AG10803 (cell line): ENCODE measurements at places on chromosomes 2 and 18.
A peak's percentile ranks its signal among the peaks of the same experiment; 100 is the strongest.

DNA sequence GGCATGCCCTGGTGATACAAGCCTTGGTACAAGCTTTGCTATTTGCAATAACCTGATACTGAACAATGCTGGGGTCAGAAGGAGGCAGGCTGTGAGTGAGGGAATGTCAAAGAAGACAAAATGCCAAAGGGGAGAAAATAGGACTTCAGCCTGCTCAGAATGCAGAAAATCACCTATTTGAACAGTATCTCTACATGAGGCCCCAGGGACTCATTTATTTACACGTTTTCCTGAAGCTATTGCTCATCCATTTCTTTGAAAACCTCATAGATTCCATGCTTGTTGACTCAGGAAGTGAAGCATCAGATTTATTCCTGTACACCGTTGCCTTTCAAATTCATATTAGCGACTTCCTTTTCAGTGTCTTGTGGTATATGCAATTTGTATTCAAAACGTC lies 69.4 kb upstream of the CBLN2 start:
- no peak for DNase-seq

- DNase-seq, result no peak
Measured at GRCh38 chr2:26455670-26456439, 22.1 kb downstream of the OTOF start.

DNA sequence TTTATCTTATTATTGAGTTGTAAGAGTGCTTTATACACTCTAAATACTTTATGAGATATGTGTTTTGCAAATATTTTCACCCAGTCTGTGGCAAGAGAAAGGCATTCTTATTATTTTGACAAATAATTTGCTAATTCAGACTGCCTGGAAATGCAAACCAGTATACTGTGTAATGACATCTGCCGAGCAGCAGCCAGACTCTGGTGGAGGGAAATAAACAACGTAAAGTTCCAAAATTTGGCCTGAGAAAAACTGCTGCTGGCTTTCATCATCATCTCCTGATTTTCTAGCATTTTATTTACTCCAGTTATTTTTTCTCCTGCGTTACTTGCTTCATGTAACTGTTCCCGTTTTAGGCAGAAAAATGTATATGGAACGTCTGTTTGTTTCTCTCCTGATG lies 161.6 kb downstream of the RNF152 start:
- peak; percentile 89 for DNase-seq

DNA sequence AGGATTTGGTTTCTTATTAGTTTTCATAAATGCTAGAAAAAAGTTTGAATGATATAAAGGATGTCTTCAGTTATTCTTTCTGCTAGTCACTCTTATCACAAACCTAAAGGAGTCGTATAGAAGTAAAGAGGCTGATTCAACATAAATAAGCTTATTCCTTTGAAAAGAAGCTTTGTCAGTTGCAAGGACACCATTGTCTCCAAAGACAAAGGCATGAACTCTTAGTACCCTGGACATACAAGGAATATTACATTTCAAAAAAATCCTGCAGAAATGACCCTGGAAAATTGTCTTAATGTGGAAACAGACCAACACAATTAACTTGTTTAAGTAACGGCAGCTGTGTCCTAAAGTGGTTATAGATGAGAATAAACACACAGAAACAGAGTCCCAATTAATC lies 528.0 kb downstream of the CPS1 start:
- DNase-seq, result no peak

DNA sequence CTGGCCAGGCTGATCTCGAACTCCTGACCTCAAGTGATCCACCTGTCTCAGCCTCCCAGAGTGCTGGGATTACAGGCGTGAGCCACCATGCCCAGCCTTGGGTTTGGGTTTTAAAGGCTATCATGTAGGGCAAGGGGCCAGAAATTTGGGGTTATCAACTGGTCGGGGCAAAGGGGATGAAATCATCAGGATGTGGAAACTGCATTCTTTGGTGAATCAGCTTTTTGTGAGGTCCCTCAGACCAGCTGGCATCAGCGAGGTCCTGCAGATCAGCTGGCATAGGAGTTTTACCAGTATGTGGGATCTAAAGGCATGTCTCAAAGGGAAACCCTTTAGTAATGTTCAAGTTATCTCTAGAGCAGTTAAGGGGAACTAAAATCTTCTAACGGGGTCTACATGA lies 6.4 kb upstream of the GEMIN6 start:
- peak; percentile 62 for DNase-seq

GRCh38 chr2:25576596-25576995 lies 96.8 kb downstream of the DTNB start:
- DNase-seq, result no peak

DNA sequence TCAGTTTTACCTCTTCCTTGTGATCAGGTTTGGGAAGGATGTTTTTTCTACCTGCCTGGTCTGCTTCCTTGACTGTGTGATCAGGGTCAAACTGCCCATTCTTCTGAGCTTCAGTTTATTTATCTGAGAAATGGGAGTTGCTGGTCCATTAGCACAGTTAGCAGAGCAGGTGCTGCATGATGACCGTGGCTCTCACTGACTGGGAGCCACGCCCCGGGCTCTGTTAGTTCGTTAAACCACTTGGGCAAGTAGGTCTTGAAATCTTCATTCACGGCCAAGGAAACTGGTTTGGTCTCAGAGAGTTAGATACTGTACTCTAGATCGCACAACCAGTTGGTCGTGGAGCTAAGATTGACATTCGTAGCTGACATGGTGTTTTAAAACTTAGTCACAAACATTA lies 41.7 kb downstream of the INPP5D start:
- DNase-seq, result no peak

DNA sequence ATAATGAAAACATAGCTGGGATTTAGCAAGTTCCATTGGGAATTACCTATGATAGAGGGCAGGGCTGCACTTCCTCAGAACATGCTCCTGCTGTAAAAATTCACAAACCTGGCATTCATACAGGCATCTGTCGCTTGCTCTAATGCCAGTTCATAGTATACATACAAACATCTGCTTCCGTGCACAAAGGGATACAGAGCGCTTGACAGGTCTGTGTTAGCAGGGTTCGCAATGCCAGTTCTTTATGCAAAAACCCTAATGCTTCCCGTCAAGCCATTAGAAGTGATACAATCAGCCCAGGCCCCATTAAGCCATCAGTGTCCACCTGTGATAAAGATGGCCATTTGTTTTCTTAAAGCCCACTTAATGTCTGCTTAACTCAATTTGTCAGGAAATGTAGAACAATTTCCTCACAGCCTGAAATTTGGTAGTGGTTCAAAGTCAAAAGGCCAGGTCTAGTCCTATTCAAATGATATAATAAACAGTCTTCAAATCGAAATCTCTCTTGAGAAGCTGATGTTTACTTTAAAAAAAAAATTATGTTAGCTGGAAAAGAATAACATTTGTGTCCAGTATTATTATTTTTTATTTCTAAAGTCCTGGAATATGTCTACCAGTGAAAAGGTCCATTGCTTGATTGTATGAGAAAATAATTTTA lies 556.3 kb downstream of the ARHGAP15 start:
- DNase-seq, result no peak

- DNase-seq, result peak; percentile 75
Measured at GRCh38 chr2:206217743-206218142, 56.7 kb upstream of the ZDBF2 start.

DNA sequence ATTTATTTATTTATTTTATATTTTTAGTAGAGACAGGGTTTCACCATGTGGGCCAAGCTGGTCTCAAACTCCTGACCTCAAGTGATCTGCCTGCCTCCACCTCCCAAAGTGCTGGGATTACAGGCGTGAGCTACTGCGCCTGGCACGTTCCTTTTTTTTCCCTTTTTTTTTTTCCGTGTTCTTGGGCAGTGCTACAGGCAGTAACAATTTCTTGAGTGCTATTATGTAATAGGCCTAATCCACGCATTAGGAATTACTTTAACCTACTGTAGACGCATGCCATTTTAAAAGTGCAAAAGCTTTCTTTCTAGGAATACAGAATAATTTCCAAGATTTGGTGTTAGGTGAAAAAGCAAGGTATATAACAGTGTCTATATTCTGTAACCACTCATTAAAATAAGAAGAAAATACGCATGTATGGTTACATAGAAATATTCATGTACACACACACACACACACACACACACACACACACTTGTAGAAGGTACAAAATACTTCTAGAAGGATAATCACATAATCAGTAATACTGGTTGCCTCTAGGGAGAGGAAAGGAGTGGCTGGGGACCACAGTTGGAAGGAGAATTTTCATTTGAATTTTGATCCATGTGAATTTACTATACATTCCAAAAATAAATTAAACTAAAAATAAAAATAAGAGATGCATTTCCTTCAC lies 92.3 kb downstream of the METTL8 start:
- DNase-seq, result no peak

DNA sequence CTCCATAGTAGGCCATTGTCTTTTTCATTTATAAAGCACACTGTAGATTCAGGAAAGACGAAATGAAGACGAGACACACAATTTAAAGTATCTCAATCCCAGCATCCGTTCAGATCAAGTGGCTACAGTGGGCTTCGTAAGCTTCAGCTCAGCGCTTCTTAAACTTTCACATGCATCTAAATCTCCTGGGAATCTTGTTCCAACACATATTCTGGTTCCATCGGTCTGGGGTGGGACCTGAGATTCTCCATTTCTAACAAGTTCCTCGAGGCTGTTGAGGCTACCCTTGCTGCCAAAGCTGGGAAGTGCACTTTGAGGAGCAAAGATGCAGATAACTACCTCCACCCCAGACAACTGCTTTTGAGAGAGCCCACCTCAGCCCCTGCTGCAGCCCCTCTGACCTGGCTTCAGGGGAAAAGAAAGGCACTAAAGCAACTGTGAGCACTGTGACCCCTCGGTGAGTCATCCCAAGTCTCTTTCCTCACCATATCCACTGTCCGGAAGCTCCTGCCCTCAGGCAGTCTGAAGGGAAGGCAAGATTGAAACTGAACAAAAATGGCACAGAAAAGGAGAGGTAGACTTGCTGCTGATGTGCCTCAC lies 201.1 kb upstream of the FBXO11 start:
- DNase-seq, result peak; percentile 66

GRCh38 chr2:160221391-160222276 lies 21.6 kb upstream of the ITGB6 start:
- DNase-seq, result peak; percentile 91

DNA sequence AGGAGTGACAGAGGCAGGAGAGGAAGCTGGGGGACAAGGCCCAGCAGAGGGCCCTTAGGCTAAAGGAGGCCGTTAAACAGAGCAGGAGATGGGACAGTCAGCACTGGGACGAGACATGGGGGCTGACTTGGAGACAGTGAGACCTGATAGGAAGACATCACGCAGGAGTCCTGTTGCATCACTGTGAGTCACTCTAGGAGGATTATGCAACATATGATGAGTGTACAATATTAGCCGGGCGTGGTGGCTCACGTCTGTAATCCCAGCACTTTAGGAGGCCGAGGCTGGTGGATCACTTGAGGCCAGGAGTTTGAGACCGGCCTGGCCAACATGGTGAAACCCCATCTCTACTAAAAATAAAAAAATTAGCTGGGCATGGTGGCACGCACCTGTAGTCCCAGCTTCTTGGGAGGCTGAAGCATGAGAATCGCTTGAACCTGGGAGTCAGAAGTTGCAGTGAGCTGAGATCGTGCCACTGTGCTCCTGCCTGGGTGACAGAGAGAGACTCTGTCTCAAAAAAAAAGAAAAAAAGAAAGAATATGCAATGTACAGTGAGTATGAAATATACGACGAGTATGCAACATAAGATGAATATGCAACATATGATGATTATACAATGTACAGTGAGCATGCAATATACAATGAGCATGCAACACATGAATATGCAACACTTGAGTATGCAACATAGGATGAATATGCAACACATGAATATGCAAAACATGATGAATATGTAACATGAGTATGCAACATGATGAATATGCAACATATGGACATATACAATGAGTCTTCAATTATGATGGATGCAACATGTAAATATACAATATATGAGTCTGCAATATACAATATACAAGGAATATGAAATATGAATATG lies 83.3 kb upstream of the ID2 start:
- DNase-seq, result peak; percentile 91

DNA sequence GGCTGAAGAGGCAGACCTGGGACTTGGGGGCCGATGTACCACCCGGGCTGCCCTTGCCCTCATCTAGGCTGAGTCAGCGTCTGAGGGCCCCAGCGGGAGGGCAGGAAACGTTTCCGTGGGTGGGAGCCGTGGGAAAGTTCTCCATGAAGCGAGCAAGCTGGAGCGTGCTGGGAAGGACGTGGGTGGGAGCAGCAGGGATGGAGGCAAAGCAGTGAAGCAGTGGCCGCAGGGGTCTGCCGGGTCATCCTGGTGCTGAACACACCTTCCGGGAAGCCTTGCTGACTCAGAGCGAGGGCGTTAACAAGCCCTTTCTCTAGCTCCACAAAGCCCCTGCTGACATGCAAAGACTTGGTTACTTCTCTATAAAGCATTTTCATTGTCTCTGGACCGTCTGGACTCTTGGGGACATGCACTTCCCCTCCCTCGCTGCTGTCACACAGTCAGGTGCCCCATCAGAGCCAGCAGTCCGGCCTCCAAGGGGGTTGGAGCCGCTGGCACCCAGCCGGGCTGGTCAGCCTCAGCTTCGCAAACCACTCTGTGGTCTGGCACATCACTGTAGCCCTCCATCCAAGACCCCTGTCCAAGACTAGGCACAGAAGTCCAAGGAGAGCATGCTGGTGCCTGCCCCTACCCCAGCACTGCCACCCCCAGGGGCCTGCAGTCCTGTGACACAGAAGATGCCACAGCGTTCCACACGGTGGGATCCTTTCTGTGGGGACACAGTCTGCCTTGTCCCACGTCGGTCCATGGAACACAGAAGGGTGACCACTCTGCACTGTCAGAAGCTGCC lies 115.1 kb upstream of the GPC1 start:
- peak; percentile 56 for DNase-seq

DNA sequence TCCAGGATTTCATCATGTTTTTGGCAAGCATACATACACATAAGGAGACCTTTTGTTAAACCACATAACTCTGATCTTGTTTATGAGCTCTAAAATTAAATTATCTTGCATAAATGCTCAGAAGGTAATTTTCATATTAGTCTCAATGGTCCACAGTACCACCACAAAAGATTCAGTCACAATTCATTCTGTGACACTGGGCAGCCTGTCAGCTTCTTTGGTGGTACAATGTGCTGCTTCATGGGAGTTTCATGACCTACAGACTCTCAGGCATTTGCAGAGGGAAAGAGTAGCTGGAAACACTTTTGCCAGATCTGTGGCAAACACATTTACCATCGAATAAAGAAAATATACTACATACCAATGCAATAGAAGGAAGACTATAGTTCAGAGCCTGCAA lies 51.3 kb upstream of the ZNF397 start:
- peak; percentile 12 for DNase-seq

DNA sequence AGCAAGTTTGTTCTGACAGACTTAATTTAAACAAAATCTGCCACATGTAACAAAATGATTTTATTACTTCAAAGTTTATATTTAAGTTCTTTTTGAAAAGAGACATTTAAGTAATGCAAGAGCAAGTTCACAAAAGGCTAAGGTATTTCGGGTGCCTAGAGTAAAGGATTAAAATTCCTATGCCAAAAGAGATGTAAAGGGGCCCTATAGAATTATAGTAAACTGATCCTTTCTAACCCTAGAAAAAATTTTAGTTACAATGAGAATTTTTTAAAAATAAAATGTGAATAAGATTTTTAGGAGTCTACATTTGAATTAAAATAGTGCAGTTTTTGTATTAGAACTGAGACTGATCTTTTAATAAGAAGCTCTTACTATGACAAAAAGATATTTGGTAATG lies 147.1 kb downstream of the PLEKHA3 start:
- DNase-seq, result no peak
